ENCODE measurements at places on chromosomes 6 and 20.
A peak's percentile ranks its signal among the peaks of the same experiment; 100 is the strongest.

GRCh38 chr6:158674342-158675131 is 24.7 kb downstream of the SYTL3 start:
- DNase-seq = no peak

DNA sequence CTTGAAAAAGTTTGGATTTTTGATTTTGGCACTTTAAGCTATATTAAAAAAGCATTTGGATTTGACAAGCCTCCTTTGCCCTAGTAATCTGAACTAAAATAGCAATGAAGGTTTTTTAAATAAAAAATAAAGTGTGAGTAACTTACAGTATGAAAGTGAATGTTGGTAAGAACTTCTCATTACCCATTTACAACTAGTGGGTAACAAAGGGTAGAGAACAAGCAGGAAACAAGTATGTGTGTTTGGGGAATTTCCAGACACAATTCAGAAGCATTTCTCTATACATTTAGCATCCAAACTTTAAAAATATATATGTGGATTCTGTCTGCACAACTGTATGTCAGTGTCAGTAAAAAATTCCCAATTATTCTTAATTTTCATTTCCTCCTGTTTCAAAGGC is 2.9 kb downstream of the TMEM30A start:
- no peak for DNase-seq

DNA sequence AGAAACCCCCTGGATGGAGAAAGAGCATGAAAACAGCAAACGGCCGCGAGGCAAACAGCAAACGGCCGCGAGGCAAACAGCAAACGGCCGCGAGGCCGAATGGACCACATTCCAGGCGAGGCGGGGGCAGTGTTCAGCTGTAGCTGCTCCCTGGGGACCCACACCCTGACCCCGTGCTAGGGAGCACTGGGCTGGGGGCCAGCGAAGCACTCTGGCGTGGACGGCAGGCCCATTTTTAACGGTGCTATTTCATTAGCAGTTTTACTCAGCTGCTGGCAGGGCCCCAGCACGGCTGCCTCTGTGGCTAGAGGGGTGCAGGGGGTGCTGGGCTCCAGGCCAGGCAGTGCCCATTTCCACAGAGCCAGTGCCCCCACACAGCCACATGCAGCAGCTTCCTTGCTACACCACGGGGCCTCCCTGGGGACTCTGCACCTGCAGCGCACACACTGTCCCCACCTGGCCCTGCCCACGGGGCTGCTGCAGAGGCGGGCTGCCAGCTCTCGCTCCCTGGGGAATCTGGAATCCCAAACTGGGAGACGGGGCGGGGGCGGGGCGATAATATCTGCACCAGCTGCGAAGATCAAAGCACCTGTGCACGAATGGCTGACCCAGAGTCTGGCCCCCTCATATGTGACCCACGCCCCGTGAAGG is 35.6 kb upstream of the SLCO4A1 start:
- DNase-seq = no peak

GRCh38 chr20:23147964-23148730 is 62.0 kb upstream of the CD93 start:
- peak; percentile 97 for DNase-seq

DNA sequence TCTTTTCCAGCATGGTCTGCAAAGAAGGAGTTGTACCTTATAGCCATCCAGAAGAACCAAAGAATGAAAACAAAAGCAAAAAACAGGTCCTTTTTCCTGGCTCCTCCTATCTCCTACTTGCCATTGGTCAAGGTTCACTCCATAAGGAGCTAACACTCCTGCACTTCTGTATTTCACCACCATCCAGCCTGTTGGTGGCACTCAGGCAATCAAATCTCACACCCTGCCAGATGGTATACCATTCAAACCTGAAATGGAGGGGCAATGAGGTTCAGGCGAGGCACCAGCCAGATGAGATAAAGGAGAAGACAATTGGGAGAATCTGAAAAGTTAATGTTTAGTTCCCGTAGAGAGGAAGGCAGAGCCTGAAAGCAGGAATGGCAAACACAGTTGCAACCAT is 203.8 kb downstream of the ALDH8A1 start:
- DNase-seq = no peak

DNA sequence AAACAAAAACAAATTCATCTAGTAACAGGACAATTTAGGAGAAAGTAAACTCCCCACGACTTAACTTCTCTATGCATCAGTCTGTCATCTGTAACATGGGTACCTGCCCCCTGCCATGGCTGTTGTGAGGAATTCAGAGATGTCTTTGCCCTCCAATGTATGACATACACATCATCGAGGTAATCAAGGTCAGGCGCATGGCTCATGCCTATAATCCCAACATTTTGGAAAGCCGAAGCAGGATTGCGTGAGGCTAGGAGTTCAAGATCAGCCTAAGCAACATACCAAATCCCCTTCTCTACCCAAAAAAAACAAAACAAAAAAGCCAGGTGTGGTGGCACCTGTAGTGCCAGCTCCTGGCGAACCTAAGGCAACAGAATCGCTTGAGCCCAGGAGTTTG is 9.0 kb downstream of the EEF1A1 start:
- DNase-seq = no peak

DNA sequence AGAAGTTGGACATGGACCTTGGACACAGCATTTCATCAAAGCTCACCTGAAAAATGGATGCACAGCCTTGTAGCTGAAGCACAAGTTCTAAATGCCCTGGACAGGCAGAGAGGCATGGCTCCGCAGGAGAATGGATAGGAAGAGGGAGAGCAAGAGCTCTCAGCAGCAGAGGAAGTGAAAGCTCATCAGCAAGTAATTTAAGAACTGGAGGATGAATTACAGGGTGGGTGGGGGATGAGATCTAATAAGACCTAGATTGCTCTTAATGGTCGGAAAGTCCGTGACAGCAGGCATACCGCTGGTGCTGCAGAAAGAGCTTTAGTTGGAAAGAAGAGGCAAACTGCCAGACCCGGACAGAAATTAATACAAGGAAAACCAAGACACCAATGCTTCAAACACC is 37.3 kb upstream of the SAYSD1 start:
- no peak for DNase-seq

DNA sequence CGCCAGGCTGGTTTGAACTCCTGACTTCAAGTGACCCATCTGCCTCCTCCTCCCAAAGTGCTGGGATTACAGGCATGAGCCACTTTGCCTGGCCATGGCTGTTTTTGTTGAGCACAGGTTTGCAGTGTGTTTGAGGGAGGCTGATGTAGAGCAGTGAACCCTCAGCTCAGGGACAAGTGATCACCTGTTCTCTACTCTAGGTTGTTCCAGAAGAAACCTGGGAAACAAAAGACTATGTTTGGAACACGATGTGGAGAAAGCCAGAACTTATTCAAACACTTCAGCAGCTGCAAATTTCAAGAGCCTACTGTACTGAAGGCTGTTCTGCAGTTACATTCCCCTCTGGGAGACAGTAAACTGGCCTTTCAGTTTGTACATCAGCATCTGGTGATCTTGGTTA is 4.7 kb downstream of the TULP1 start:
- DNase-seq = no peak

- DNase-seq = no peak
Measured at GRCh38 chr6:1326535-1327121, 14.7 kb downstream of the FOXQ1 start.

- no peak for DNase-seq
Measured at GRCh38 chr6:63709148-63709547, 73.5 kb downstream of the PHF3 start.

DNA sequence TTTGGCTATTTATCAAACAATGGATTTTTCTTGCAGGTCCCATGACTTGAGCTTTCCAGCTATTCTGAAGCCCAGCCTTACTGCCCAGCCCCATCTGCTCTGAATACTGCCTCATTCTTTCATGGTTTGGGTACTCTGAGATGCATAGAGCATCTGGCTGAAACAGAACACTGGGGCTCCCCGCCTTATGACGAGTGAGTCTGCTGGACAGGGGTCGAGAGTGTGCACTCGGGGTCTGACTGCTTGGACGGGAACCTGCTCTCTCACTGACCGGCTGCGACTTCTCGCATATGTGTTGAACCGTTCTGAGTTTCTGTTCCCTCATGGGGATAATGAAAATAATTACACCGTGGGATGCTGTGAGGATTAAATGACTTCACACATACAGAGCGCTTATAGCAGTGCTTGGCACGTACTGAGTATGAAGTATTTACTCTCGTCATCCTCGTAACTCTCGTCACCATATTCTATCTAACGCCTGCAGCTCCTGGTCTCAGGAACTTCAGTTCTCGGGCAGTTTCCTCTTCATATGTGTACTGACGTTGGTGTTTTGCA is 59.5 kb upstream of the MPC1 start:
- DNase-seq = no peak

- no peak for DNase-seq
Measured at GRCh38 chr20:64040231-64041039, 4.5 kb downstream of the C20orf204 start.

DNA sequence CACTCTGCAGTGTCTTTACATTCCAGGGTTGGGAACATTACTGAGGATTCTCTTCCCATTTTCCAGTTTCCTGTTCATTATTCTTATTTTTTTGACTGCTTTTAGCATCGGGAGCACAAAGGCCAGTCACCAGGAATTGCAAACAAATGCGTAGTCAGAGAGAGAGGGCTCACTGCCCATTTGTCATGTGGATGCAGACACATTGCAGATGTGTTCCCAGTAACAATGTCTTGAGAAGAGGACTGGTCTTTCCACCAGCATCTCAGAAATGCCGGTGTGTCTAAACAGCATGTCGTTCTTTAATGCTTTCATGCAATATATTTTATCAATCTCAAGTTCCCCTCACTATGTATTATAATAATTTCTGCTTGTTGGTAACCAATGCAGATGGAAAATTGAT is 952 bp upstream of the TAAR6 start:
- DNase-seq = no peak

DNA sequence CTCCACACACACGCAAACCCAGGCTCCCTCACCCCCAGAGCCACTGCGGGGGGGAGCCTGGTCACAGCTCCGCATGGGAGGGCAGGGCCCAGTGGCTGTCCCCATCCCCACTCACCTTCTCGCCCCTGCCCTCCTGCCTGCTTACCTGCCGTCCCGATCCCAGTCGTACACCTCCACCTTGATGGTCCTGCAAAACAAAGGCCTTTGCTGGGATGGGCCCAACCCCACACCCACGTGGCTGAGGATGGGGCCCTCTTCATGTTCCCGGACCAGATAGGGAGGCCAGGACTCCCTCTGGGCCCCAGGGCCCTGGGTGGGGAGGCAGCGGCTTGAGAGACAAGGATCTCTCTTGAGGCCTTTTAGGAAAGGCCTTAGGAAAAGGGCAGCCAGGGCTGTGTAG is 67.6 kb downstream of the RAB44 start:
- no peak for DNase-seq

DNA sequence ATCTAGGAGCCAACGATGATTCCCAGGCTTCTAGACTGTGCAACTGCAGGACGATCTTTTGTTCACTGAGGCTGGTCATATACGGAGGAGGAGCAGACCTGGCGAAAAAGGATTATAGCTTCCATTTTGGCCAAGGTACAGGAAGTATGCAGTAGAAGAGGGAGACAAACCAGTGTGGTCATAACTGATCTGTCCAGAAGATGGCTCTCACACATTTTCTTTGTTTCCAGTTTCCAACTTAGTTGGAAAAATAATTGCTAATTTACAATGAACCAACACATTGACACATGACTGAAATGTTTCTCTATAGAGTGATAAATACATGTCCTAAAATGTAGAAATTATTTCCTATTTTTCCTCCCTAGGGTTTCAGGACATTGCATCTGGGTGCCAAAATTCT is 364.1 kb upstream of the BTBD3 start:
- DNase-seq = no peak

- no peak for DNase-seq
Measured at GRCh38 chr6:144908004-144908403, 622.9 kb downstream of the UTRN start.

DNA sequence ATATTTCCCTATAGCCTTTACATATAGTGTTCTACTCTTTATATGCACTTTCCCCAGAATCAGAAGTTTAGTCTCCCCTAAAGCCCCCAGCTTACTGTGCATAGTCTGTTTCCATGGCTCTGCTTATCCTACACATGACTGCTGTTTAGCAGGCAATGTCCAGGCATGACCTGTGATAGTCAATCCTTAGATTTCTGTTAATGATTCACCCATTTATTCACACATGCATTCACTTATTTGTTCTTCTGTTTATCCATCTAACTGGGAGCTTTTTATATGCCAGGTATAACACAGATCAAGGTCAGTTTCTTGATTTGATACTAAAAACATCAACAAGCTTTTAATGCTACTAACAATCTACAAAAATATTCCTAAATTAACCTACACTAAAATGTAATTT is 300.8 kb downstream of the PHF3 start:
- DNase-seq = no peak

DNA sequence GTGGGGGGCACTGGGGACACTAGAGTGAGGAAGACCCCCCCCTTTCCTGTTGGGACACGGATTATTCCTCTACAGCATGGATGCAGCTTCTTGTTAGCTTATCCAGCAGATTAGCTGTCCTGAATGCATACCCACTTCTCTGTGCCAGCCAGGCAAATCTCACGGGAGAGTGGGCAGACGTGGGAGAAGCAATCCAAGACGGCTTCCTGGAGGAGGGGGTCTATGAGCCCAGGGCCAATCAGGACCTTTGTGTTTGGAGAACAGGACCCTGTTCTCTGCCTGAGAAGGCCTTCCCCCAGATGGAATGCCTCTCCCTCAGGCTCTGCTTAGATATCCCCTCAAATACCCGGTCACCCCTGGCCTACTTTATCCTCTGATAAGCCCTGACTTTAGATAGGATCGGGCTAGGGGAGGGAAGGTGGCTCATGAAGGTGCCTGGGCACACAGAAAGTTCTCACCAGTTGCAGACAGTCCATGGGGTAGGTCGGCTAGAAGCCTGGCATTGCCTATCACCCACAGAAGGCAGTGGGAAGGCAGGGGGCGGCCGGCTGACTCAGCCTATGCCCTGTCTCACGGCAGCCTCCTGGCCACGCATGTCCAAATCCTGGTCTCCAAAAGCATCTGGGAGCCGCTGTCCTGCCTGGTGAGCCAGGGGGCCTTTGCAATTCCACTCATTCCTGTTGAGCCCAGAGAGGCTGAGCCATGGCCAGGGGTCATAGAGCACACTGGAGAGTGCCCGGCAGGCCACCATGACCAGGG is 34.7 kb downstream of the SUN5 start:
- no peak for DNase-seq

DNA sequence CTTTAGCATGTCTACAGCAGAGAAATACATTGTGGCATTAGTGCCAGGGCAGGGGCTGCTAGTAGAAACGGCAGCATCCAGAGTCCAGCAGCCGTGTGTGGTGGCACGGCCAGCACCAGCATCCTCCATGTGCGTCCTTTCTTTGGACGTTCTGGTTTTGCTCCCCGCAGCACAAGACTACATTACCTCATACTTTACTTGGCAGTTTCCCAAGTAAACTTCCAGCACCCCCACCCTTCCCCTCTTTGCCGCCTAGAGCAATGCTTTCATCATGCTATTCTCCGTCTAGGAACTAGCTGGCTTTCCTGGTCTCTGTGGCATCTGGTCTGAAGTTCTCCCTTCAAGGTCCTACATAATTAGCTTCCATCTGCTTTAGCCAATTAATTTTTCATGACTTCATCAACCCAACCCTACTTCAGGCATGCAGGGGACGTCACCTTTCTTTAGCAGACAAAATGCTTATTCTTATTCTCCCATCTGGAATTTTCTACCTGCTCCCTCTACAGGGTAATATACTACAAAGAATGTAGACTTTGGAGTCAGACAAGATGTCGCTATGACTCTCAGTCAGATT is 67.6 kb downstream of the BLOC1S5 start:
- DNase-seq = peak; percentile 67

GRCh38 chr6:36539814-36540568 is 7.3 kb downstream of the STK38 start:
- DNase-seq = peak; percentile 12
